Ammon's horn (tissue), 1 donor: ENCODE measurements at places on chromosomes 4 and X.

- no peak for DNase-seq
Observed at GRCh38 chr4:54543088-54543795, 114.5 kb upstream of the KIT start.

DNA sequence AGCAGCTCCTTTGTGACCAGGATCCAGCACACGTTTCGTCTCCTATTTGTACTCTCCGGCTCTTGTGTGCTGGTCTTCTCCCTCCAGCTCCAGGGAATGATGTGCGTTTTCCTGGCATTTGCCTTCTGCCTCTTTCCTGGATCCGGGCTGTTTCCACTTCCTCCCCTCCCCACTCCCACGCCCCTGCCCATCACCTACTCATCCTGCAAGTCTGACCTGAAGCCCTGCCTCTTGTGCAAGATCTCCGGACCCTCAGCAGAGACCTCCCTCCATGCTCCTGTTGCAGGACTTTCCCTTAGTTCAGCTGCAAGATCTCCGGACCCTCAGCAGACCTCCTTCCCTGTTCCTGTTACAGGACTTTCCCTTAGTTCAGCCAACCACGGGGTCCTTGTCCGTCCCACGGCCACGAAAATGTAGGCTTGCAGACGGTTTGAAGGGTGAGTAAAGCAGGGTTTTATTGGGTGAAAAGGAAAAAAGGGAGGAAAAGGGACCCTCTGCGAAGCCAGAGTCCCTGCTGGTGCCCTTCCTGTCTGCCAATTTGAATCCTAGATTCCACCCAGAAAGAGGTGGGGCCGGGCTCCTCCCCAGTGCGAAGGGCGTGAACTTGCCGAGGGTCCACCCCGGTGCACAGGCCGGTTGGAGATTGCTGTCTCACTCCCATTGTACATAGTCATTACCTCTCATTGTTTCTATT is 74.4 kb upstream of the IRF2 start:
- DNase-seq, result no peak

- no peak for DNase-seq
Observed at GRCh38 chr4:12933760-12934221, 550.3 kb downstream of the RAB28 start.

- no peak for DNase-seq
Observed at GRCh38 chrX:1679238-1679637, 64.4 kb downstream of the ASMT start.

GRCh38 chr4:20395160-20395773 is 143.6 kb downstream of the SLIT2 start:
- peak; percentile 50 for DNase-seq

GRCh38 chrX:124984140-124984813 is 335.4 kb upstream of the TEX13C start:
- DNase-seq, result no peak

DNA sequence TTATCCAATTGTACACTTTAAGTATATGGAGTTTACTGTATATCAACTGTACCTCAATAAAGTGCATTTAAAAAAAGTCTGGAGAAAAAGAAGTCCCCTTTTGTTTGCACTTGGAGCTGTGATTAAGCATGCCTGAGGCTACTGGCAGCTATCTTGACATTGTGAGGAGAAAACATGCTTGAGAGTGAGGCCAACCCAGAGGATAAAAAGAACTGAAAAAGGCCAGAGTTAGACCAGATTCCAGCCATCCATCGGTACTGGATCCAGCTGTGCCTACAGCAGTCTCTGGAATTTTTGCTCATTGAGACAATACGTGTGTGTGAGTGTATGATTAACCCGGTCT is 57.4 kb downstream of the LGI2 start:
- no peak for DNase-seq

- DNase-seq, result no peak
Observed at GRCh38 chr4:7756561-7757355, 182.9 kb downstream of the AFAP1 start.

GRCh38 chr4:40227284-40227683 is 30.5 kb downstream of the RHOH start:
- peak; percentile 17 for DNase-seq

- no peak for DNase-seq
Observed at GRCh38 chrX:134660627-134661026, 2.4 kb upstream of the PLAC1 start.

DNA sequence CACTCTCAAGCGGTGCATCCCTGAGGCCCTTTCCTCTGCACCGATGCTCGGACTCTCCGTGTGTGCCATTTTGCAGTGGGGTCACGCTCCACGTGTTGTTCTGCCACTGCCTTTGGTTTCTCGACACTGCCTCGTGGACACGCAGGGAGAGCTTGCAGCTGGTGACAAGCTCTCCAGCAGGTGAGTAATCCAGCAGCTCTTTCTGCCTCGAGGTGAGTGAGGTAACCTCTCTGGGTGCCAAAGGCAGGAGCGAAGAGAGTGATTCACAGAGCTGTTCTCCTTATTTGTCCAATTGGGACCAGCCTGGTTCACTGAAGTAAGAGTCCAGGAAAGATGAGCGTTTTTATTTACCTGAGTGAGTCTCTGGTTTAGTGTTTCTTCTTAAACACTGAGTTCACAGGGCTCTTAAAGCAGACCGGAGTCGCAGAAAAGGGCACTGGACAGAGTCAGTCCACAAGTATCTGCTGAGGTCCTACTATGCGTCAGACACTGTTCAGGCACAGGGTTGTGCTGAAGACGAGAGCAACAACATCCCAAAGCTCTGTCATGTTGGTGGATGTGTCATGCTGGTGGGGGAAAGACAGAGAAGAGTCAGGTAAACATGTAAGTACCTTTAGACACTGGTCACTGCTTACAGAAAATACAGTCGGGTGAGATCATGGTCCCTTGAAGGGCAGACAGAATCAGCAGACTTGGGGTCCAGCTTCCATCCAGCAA is 61.8 kb downstream of the FHDC1 start:
- DNase-seq, result no peak

- no peak for DNase-seq
Observed at GRCh38 chr4:184668511-184669114, 19.1 kb downstream of the PRIMPOL start.

DNA sequence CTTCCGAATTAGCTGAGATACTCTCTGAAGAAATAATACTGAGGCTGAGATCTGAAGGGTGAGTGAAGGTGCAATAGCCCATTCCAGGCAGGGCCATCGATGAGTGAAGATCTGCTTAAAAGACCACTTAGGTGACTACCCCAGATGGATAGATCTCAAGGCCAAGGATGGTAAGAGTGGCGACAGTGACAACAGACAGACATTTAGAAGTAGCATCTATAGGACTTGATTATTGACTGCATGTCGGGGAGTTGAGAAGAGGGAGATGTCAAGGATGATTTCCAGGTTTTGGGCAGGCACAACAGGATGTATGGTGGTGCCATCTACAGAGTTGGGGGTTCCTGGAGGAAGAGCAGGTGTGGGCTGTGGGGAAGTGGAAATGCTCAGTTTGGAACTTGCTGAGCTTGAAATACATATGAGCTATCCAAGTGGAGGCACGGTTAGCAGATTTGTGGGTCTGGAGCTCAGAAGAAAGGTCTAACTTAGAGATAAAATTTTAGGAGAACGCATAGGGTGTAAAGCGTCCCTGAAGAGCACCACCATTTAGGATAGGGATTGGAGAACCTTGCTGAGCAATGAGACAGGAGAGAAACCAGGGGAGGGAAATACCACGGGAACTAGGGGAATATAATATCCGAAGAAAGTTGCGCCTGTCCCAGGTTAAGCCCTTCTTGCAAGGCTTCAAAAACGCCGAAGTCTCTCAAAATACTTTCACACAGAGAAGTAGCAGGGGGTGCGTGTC is 688 bp downstream of the UFSP2 start:
- peak; percentile 42 for DNase-seq

DNA sequence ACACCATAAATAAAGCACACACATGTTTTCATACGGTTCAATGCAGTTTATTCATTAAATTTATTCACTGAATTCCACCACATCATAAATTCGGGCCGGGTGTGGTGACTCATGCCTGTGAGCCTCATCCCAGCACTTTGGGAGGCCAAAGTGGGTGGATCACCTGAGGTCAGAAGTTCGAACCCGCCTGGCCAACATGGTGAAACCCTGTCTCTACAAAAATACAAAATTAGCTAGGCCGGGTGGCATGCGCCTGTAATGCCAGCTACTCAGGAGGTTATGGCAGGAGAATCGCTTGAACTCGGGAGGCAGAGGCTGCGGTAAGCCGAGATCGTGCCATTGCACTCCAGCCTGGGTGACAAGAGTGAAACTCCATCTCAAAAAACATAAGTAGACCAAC is 131.6 kb downstream of the PDS5A start:
- no peak for DNase-seq

GRCh38 chr4:2482693-2483092 is 13.8 kb downstream of the RNF4 start:
- peak; percentile 76 for DNase-seq

DNA sequence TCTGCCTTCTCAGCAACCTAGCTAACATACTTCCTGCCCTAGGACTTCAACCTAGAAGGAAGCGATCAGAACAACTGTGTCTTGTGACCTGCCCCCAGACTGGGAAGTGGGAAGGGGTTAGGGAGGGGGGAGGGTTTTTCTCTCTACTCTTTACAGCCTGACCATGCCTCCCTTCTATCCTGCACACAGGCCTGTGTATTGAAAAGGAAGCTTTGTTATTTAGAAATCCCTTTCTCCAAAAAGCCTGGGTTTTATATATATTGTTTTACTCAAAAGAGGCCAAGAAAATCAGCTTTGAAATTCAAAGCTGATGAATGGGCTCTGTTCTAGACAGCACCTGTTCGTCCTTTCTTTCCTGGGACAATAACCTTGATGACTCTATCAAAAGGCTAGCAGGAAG is 35.2 kb upstream of the SMS start:
- peak; percentile 10 for DNase-seq

GRCh38 chrX:15405846-15406245 is 21.6 kb upstream of the VEGFD start:
- DNase-seq, result no peak

DNA sequence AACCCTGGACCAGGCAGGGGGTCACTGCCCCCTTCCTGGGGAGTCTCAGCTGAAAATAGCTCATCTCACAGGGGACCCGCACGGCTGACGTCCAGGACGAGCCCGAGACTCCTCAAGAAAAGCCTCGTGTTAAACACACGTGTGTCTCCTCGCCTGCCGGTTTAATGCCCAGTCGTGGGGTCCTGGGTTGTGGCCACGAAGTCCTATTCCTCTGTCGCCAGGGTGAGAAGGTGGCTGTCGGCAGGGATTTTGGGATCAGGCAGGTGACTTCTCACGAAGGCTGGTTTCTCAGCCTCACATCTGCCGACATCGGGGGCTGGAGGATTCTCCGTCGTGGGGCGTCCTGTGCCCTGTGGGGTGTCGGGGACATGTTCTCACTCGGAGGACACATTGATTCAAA is 44.3 kb upstream of the PPP2R3B start:
- no peak for DNase-seq

DNA sequence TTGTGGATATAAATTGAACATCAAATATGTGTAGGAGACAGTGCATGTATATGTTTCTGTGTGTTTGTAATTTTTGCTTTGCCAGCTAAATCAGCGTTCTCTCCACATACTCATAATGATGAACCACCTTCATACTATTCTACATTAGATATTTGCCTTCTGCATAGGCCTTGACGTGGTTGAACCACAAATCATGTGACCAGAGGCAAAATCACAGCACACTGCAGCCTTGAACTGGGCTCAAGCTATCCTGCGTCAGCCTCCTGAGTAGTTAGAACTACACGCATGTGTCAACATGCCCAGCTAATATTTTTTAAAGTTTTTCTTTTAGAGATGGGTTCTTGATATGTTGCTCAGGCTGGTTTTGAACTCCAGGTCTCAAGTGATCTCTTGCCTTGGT is 9.5 kb downstream of the UBQLN2 start:
- DNase-seq, result no peak
